ENCODE measurements at places on chromosomes 16 and 17.

GRCh38 chr16:17433577-17434451 is 36.9 kb downstream of the XYLT1 start:
- no peak for DNase-seq

DNA sequence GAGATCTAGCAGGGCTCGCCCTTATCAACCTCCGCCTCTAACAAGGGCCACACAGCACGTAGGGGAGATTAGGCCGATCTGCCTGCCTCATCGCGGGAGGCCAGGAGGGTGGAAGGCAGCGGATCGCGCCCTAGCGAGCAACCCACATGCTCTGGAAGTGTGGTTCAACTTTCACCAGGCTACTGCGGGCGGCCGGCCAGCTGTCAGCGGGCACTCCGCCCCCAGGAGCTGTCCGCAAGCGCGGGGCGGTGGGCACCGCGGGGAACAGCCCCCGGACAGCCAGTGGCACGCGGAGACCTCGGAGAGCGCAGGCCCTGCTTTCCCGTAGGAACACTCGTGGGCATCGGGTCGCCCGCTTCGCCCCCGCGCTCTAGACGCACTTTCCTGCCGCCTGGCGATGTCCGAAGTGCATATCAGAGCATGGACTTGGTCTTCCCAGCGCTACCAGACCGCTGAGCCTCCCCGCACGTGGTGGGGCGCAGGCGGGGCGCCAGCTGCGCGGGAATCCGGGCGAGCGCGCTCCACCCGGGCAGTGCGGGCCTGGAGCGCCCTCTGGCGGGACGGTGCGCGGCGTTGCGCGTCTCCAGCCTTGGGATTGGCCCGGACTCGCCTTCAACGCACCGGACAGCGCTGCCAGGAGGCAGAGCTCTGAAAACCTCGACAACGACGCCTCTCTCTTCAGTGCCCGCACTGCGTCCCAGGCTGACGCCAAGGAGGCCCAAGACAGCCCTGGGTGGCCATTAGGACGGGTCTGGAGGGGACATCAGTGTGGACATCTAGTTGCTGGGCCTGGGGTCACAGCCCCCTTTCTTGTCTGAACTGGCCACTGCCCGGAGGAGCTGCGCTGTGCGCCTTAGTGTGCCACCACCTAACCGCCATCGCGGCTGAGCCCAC is 3.6 kb upstream of the ZNHIT3 start:
- peak; percentile 56 for DNase-seq

GRCh38 chr17:68221786-68222185 is 26.1 kb upstream of the AMZ2 start:
- no peak for DNase-seq

DNA sequence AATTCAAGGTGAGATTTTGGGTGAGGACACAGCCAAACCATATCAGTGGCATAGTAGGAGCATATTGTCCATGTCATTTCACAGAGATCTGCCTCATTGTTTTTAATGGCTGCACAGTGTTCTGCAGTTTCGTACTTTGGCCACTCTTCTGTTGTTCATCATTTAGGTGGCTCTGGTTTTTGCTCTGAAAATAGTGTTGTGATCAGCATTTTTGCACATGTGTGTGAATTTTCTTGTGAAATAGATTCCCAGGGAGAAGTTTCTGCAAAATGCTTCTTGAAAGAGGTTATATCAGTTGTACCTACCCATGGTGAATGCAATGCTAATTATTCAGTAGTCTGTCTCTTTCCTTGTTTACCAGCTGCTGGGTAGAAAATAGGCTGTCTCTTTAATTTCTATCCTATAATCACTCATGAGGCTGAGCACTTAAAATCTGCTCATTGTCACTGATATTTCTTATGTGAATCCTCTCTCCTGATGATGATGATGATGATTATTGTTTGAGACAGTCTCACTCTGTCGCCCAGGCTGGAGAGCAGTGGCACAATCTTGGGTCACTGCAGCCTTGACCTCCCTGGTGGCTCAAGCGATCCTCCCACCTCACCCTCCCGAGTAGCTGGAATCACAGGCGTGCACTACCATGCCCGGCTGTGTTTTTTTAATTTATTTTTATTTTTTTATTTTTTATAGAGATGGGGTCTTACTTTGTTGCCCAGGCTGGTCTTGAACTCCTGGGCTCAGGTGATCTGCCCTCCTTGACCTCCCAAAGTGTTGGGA is 10.5 kb downstream of the LCMT1 start:
- DNase-seq = no peak

- DNase-seq = no peak
Measured at GRCh38 chr17:4554441-4554996, 665 bp downstream of the MYBBP1A start.

GRCh38 chr17:55822028-55822427 is 71.2 kb downstream of the PCTP start:
- no peak for DNase-seq

DNA sequence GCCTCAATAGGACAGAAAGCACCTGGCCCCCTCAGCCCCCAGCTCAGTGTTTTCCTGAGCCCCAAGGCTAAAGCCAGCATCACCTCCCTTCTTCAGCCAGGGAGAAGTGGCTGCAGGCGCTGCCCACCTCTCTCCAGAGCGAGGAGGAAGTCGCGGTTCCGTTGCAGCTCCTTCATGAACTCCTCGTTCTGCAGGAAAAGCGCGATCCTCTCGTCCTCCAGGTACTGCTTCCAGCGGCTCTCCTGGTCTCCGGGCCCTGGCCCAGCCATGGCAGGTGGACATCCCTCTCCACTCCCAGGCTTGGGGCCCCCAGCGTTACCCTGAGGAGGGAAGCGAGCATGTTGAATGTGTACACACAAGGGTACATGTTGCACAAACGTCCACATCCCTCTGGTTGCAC is 22.7 kb upstream of the MRPS23 start:
- DNase-seq = no peak
